ENCODE measurements at places on chromosomes 11 and 22. TPM values are rescaled to one million over a fixed set of nuclear protein-coding genes. Genes with fewer than 3 reads are reported as not detected.

Gene FBLN1
- not detected for total RNA-seq

Gene PDE3B
- total RNA-seq, result 79.2 TPM

Gene PRR14L
- total RNA-seq, result 46.8 TPM

DNA sequence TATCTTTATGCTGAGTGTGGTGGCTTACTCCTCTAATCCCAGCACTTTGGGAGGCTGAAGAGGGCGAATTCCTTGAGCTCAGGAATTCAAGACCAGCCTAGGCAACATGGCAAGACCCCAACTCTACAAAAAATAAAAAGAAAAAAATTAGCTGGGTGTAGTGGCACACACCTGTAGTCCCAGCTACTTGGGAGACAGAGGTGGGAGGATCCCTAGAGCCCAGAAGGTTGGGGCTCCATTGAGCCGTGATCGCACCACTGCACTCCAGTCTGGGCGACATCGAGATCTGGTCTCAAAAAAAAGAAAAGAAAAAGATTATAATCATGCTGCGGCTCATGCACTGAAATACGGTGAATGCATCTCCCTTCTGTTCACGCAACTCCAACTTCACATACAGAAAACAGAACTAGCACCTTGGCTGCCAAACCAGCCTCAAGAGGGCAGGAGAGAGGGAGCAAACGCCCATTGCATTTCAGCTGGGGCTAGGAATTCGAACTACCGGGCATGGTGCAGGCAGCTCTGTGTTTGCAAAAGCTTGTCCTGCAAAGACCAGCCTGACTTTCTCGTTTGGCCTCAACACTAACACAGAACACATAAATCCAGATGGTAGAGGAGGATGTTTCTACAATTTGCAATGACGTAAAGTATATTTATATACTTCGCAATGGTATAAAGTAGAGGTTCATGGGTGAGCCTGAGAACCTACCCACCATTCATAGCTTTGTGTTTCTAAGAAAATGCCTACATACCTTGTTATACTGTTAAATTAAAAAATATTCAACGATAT, 6.3 kb upstream of the SYNGR1 start:
- DNase-seq, result peak; percentile 48

GRCh38 chr11:110242746-110243145, 53.7 kb downstream of the RDX start:
- no peak for DNase-seq

DNA sequence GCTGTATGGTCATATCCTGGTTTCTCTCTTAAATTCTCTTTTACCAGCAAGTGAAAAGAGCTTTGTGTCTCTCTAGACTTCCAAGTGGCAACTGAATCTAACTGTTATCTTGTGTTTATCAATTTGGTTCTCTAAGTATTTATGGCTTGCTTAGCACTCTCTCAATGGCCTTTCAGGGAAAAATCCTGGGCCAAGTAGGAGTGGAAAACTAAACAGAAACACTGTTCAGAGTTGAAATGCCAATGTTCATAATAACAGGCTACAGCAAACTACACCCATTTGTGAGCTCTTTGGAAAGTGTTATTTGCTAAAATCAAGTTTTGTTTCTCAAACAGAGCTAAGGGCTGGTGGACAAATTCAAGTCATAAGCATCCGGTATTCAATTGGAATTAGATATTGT, 10.1 kb downstream of the MMP12 start:
- no peak for DNase-seq

DNA sequence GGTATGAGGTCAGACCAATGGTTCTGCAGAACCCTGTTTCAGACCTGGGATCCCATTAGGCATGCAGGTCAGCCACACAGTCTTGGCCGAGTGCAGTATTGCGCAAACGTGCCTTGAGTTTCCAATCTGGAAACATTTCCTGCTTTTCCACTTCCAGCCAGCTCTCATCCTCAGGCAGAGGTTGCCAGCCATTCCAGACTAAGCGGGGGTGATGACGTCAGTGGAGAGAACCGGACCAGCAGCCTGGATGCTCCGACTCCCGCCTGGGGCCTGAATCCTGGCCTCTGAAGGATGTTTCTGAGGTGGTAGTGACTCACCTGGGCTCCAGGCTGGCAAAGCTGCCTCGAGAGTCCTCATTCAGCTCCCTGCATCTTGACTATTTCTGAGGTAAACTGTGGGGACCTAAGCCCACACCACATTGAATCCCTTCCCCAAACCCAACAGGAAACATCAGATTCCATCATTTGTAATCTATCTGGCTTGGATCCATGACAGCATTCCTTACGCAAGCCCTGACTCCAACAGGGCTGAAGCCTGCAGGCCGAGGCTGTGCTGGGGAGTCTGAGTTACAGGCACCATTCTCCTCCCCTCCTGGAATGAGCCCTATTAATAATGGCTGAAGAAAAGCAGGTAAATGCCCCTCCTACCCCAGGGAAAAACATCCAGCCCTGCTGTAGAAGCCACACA, 83.0 kb downstream of the ABTB2 start:
- DNase-seq, result no peak

- no peak for DNase-seq
These were observed 101.6 kb downstream of the NTM start for GRCh38 chr11:131471976-131472375.

- no peak for DNase-seq
These were observed 21.4 kb downstream of the SCUBE2 start for GRCh38 chr11:9069862-9070470.

GRCh38 chr11:7204778-7205177, 46.9 kb upstream of the SYT9 start:
- no peak for DNase-seq

DNA sequence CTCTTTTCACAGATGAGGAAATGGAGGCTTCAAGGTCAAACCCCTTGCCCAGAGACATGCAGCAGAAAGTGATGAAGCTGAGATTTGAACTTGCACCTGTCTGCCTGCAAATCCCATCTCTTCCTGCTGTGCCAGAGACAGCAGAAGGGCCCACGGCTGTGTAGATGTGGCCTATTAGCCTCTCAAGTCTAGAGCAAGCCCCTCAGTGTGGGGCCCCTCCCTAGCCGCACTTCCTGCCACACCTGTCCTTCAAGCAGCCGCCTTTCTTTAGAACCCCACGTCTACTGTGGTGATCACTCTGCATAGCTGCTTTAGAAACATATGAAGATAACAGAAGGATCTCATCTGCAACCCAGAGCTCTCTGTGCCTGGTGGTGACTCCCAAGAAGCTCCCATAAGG, 41.2 kb upstream of the JAM3 start:
- no peak for DNase-seq

DNA sequence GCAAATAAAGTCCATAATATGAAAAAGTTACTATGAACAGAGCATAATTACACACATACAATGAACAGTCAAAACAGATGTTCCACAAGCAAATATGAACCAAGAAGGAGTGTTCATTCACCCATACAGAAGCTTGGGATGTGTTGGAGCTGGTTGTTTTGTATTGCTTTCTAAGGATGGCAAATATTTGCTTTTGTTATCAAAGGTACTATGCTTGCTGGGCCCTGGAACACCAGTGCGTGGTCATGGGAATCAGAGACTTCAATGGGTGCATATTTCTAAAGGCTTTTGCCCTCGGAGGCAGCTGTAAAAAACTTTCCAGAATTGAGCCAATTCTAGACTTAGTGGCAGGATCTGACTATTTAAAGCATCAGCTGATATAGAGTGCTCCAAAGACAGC, 85.1 kb downstream of the BARX2 start:
- DNase-seq, result no peak

DNA sequence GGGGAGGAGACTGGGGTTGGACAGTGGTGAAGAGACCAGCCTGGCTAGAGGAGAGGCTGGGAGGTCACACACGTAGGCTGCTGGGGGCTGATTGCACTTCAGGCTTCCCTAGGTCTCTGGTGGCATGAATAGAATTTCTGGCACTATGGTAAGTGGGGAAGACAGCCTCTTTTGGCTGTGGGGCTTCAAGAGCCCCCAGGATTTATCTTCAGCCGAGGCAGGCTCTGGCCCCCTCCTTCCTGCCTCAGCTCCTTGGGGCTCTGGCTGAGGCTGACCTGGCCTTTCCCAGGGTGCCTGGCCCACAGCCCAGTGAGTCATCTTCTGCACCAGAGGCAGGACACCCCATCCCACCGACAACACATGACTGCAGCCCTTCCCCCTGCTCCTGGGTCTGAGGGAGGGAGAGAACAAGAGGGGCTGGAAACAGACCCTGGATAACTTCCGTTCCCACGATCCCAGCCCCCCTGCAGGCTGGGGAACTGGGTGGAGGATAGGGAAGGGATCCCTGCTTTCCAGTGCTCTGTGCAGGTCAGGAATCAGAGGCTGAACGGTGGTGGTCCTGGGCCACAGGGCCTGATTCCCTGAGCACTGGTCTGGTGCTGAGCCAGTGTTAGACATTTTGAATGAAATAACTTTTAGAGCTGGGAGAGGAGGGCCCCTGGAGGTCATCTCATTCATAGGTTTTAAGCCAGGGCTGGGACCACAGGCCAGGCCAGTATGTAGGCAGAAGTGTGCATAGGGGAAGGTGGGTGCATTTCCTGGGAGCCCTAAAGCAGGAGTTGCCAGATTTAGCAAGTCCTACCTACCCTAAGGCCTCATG, 26.5 kb downstream of the ARHGEF17 start:
- no peak for DNase-seq

DNA sequence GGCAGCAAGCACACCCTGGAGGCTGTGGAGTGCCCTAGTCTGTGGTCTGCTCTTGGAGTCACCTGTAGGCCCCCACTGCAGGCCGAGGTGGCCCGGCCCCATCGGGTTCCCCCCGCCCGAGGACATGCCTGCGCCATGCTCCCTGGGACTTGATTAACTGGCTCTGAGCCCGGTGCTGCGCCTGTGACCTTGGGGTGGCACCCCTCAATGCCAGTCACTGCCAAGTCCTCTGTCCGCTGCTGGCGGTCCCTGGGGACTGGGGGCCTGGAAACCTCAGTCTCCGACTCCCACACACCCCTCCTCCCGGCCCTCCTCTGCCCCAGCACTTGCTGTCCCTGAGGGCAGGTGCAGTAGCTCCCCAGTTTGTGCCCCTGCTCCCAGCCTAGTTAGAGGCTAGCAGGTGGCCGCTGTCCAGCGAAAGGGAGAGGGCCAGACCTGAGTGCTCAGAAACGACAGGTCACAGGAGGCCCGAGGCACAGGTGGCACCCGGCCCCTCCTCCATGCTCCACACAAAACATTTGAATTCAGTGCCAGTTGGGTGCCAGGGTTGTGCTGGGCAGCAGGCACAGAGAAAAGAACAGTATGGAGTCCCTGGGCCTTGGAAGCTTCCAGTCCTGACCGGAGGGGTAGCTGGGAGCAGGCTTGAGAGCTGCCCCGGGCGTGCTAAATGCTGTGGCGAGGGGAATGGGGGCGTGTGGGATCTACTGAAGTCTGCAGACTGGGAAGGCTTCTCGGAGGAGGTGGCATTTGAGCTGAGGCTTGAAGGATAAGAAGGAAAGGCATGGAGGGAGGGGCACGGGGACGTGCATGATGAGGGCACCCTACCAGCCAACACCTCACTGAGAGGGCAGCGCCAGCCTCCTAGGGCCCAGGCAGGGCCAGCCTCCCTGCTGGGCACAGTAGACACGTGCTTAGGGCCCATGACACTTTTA, 16.4 kb upstream of the FLRT1 start:
- DNase-seq, result no peak

GRCh38 chr22:24271386-24271854, 789 bp downstream of the SPECC1L start:
- DNase-seq, result no peak

All from activated T-cell treated with anti-CD3 and anti-CD28 coated beads, Interleukin-2, amount 50 U/mL, for 72 hours (primary cell).